GM12891 (cell line): ENCODE measurements at places on chromosomes 3 and 15.

GRCh38 chr3:181726351-181727330 is 14.9 kb downstream of the SOX2 start:
- DNase-seq: no peak

DNA sequence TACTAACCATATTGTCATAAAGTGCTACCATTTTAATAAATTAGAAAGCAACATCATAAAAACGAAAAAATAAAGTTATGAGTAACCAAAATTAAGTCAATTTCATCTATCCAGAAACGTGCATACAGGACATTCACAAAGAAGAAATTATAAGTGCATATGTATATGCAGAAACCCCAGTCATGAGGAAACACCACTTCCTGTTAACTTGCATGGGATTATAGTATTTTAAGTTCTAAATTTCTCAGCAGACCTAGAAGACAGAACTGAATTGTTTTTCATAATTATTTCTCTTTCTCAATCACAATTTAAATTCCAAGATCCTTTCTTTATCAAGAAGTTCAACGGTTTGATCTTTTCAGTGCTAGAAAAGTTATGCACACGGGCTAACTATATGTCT is 1.4 kb upstream of the KBTBD8 start:
- no peak for DNase-seq

GRCh38 chr3:39318301-39318700 is 11.2 kb upstream of the CCR8 start:
- no peak for DNase-seq

GRCh38 chr3:134232951-134233350 is 17.7 kb downstream of the RYK start:
- DNase-seq: no peak

GRCh38 chr15:90808517-90809235 is 59.7 kb upstream of the FURIN start:
- no peak for DNase-seq

DNA sequence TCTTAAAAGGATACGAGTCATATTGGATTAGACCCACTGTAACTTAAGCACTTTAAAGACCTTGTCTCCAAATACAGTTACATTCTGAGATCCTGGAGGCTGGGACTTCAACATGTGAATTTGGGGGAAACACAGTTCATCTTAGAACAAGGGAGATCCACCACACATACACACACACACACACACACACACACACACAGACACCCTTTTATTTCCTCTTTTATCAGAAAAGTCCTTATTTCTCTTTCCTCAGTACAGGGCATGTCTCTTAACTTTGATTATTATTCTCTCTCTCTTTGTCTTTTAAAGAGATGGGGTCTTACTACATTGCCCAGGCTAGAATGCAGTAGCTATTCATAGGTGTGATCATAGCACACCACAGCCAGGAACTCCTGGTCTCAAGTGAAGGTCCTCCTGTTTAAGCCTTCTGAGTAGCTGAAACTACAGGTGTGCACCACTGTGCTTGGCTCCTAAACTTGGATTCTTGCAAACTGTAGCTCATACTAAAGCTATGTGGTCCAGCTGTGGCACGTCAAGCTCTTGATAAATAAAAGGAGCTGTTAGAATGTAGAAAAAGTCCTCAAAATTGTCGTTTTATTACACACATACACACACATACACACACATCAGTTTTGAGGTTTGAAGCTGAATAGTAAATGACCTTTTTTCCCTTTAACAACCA is 7.4 kb downstream of the GOLM2 start:
- DNase-seq: no peak

GRCh38 chr15:88664151-88664778 is 25.4 kb downstream of the ISG20 start:
- DNase-seq: no peak

DNA sequence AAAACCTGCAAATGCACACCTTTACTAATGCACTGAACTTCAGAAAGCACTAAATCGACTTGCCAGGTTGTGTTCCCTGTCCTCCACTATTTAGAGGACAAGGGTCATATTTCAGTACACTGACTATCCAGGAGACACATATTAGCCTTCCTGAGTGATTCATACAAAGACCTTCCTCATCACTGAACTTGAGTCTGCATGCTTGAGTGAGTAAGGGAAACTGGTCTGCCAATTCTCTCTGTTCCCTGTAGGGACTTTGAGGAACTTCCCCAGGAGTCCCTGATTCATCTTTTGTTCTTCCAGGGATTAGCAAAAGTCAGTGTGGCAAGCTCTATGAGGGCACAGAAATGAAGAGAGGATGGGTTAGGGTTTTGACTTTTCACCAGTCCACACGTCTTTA is 565.9 kb downstream of the PDCD6IP start:
- DNase-seq: no peak
